ENCODE measurements at places on chromosomes 3 and 15. TPM values are rescaled to one million over a fixed set of nuclear protein-coding genes. Genes with fewer than 3 reads are reported as not detected.

The RPP25 gene
- total RNA-seq: 0.11 TPM

DNA sequence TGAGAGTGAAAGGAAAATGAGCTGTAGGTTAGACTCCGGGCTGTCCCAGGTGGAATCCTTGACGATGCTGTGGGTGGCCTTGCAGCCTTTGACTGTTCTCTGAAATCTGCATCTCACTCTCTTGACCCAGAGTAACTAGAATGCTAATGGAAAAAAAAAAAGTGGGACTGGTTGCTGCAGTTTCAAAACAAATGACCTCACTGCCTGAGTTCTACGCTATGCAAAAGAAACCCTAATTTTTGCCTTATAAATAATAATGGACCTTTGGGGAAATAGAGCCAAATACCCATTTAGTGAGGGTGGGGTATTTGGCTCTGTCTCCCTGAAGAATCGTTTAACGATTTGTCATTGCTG, 309.7 kb upstream of the C2CD4B start:
- no peak for DNase-seq
- no peaks in the 10 kb centered on the region for H3K27me3 ChIP-seq
- H3K27ac ChIP-seq: no peak overlapping the region
- no peak overlapping the region for H3K4me3 ChIP-seq
- no peaks in the 10 kb centered on the region for H3K36me3 ChIP-seq

DNA sequence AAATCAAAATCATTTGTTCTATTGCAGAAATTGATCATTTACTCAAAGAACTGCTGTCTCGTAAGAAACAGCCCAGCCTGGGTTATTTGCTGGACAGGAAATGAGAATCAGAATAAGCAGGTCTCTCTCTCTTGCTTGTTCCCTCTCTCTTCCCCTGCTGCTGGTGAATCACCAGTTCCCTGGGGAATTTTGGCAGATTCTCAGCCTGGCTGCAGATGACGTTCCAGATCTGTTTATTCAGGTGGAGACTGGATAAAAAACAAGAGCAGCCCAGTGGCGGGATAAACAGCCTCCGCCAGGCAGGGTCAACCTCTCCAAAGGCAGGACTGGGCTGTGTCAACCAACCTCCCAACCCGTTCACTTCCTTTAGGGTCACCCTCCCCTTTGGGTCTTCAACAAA, 72.1 kb downstream of the LRIG1 start:
- no peaks in the 10 kb centered on the region for H3K36me3 ChIP-seq
- no peak overlapping the region for H3K4me3 ChIP-seq
- H3K27ac ChIP-seq: no peak overlapping the region
- H3K4me1 ChIP-seq: peaks cover 36% of the 10 kb centered on the region
- DNase-seq: no peak

DNA sequence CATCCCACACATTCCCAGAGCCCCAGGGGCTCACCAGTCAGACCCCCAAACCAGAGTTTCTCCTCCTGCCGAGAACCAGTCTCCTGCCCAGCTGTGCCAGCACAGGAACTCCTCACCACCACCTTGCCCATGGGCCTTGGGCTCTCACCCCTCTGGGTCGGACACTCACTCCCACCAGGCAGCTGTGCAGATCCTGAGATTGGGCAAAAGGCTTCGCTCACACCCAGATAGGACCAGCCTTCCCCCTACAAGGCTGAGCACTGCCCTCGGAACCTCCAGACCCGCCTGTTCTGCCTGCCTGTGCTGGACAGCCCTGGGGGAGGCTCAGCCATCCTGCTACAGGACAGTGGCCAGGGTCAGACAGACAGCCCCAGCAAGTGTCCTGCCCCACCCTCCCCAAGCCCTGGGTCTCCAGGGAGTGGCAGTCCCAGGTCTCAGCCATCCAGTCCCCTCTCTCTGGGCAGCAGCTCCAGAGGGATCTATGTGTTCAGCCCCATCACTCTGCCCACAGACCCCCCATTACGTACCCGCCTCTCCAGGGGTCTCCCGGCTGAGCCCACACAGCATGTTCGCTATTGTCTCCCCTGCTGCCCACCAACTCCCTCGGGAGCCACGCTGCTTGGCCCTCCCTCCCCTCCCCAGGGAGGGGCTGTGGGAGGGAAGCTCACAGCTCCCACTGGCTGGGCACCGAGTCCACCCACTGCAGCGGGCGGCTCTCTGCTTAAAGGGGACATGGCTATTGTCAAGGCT, at the start of gene GRIP2:
GRIP2 (minus strand) TSS at position 601 of the 750 bp plus-strand sequence; CDS start at position 567, 34 bp downstream.
- H3K27ac ChIP-seq: no peak within 1 kb of the TSS
- H3K36me3 ChIP-seq: no peaks in the 10 kb centered on the region
- no peak within 1 kb of the TSS for H3K4me3 ChIP-seq

- H3K36me3 ChIP-seq: no peaks in the 10 kb centered on the region
- H3K27ac ChIP-seq: no peak overlapping the region
- no peaks in the 10 kb centered on the region for H3K27me3 ChIP-seq
- DNase-seq: no peak
- H3K4me3 ChIP-seq: no peak overlapping the region
Observed at GRCh38 chr3:188446766-188447165, 292.8 kb downstream of the LPP start.

GRCh38 chr15:29670998-29671981, 151.0 kb downstream of the TJP1 start:
- H3K4me1 ChIP-seq: peaks cover 26% of the 10 kb centered on the region
- peak; percentile 69 for DNase-seq
- H3K27me3 ChIP-seq: no peaks in the 10 kb centered on the region
- no peaks in the 10 kb centered on the region for H3K36me3 ChIP-seq
- no peak overlapping the region for H3K27ac ChIP-seq

DNA sequence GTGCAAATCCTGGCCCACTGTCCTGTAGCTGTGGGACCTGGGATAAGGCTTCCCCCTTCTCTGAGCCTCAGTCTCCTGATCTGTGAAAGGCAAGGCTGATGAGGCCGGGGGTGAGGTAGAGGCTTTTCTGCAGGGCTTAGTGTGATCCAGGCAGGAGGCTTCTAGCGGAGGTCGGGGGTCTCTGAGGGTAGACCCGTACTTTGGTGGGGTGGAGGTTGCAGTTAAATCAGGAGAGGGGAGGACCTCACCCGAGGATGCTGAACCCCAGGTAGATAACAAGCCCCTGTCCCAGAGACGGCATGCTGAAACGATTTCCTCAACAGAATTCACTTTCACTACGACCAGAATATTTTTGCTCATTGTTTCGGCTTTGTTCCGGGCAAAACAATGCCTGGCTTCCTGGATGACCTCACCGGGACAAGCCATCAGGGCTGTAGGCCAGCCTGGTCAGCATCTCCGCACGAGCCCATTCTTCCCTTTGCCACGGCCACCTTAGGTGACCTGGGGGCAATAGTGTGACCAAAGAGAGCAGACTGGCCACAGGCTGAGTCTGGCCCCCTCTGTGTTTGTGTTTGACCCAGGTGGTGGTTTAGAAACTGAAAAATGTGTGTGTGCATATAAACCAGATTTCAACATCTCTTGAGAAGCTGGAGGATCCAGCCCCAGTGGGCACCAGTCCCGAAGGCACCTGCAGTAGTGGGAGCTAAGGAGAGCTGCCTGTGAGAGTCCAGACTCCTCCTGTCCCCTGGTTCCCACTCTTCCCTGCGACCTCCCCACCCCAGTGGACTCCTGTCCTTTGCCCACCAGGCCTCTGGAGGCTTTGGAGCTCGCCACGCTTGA, 33.0 kb downstream of the SLC6A6 start:
- H3K36me3 ChIP-seq: peaks cover 1% of the 10 kb centered on the region
- peaks cover 42% of the 10 kb centered on the region for H3K4me1 ChIP-seq
- no peak for DNase-seq
- no peak overlapping the region for H3K4me3 ChIP-seq
- no peak overlapping the region for H3K27ac ChIP-seq

- H3K36me3 ChIP-seq: no peaks in the 10 kb centered on the region
- H3K27ac ChIP-seq: no peak overlapping the region
- no peak for DNase-seq
- no peaks in the 10 kb centered on the region for H3K27me3 ChIP-seq
Observed at GRCh38 chr3:191030491-191030890, 168.0 kb upstream of the GMNC start.
